Activated CD8-positive, alpha-beta T cell treated with anti-CD3 and anti-CD28 coated beads, Interleukin-2, amount 10 ng/mL, durations not matched to agents 7 days and 5 days (primary cell): ENCODE measurements at places on chromosomes 6 and 20.

DNA sequence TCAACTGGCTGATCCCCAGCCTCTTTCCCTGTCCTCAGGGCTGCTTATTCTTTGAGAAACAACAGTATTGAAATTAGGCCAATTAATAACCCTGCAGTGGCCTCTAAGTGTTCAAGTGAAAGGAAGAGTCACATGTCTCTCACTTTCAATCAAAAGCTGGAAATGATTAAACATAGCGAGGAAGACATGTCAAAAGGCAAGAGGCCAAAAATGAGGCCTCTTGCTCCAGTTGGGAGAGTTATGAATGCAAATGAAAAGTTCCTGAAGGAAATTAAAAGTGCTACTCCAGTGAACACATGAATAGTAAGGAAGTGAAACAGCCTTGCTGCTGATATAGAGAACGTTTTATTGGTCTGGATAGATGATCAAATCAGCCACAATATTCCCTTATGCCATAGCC lies 131.5 kb downstream of the MACROD2 start:
- no peak for DNase-seq

DNA sequence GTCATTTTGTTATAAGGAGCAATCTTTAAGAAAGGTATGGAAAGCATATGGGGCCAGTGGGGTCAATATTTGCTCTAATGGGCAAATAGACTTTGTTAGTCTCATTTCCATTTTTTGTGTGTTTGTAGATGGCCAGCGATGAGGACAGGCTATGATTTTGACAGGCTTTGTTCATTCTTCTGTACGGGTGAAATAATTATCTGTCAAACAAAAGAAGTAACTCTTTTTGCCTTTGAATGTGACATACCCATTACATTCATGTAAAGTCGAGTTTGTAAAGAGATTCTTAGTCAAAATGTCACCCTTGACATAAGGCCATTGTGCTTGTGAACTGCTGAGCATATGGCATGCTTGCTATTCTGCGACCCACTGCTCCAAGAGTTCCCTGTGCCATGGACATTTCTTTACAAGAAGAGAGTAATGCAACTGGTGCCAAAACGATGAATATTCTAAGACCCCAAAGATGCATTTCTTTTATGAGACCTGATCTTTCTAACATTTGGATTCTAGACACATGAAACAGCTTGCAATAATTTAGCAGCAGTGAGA lies 38.2 kb upstream of the JAG1 start:
- no peak for DNase-seq

DNA sequence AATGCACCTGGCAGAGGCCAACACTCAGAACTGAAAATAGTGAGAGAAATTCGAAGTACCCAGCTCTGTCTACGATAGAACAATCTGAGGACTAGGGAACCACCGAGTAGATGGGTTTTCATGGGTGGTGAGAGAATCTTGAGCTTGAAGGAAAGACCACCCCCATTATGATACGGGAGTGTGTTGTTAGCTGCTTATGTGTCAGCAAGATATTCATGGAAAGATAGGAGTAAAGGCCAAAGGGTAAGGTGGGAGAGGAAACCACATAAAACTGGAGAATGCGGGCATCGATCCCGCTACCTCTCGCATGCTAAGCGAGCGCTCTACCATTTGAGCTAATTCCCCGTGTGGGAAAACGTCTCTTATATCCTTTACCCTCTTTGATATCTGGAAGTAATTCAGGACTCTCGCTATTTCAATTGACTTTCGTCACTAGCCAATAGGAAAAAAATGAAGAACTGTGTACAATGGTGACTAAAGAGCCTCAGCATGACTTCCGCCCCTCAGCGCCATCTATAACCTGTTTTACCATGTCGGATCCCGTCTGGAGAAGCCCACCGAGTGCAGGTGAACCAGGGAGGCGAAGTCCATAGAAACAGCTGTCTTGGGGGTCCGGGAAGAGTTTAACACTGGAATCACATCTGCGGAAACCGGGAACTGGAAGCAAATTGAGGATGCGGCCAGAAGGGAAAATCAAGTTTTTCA lies 25.0 kb upstream of the ABT1 start:
- peak; percentile 60 for DNase-seq

DNA sequence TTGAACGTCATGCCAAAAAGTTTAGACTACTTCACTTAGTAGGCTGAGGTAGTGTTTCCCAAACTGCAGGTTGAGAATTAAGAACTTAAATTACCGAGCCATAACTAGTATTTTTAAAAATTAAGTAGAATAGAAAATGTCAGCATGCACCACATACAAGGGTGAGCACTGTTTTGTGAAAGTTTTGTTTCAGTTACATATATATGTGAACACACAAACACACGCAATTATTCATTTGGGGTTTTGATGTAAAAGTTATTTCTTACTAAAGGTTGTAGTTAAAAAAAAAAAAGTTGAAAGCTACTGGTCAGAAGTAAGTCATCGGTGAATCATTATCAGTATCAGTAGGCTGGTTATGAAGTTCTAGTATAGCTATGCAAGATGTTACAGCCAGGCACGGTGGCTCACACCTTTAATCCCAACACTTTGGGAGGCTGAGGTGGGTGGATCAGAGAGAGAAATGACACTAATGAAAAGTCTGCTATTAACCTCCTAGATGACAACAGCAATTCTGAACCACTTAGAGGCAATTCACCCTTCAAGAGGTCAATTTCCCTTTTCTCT lies 24.1 kb downstream of the FASTKD5 start:
- no peak for DNase-seq

DNA sequence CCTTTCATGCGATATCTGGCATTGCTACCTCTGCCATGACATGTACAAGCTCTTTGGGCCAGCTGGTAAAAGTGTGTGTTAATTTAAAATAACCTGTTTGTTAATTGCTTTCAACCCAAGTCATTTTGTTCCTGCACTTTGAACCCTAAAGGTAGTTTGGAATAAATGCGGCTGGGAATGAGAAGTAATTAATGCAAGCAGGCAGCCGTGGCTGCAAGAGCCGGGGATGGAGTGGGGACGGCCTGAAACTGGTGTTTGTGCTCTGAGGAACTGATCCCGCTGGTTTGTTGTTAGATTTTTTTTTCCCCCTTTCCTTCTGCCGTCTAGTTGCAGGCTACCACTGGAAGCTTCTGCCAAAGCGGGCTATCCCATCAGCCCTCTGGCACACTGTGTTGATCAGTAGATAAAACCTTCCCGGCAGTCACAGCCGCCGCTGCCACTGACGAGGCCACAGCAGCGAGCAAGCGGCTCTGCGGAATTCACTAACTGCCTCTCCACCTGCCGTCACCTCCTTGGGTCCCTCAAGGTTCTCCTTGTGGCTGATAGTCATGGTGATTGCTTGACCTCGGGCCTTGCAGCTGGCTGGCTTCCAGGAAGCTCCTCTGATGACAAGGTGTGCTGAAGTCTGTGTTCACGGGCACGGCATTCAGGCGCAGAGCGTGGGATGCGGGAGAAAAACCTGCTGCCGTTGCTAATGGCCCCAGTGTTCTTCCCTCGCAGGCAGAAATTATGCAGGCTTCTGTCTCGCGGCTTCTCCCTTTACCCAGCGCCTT lies 315.9 kb downstream of the TFAP2A start:
- no peak for DNase-seq
